SK-N-SH (cell line): ENCODE measurements at places on chromosomes 11 and 22. TPM values are rescaled to one million over a fixed set of nuclear protein-coding genes. Genes with fewer than 3 reads are reported as not detected.

The CTSD gene
- 93.0 and 187 TPM in 2 replicates for polyA plus RNA-seq

The SULT4A1 gene
- 3.9 and 4.1 TPM in 2 replicates for polyA plus RNA-seq

The C11orf16 gene
- polyA plus RNA-seq, result not detected in 2 replicates

The DGCR8 gene
- 23.9 and 26.5 TPM in 2 replicates for polyA plus RNA-seq

The GAL3ST3 gene
- polyA plus RNA-seq, result 1.9 and 3.2 TPM in 2 replicates

The JAM3 gene
- polyA plus RNA-seq, result 34.5 and 56.8 TPM in 2 replicates

The CHEK1 gene
- 12.1 and 14.8 TPM in 2 replicates for polyA plus RNA-seq

The VSTM5 gene
- 0.12 and 0.19 TPM in 2 replicates for polyA plus RNA-seq

The SHISA8 gene
- polyA plus RNA-seq, result not detected in 2 replicates

The ARL2 gene
- 252 and 278 TPM in 2 replicates for polyA plus RNA-seq

The FIBIN gene
- 0.55 and 0.66 TPM in 2 replicates for polyA plus RNA-seq

The CATSPER1 gene
- 1.9 and 2.2 TPM in 2 replicates for polyA plus RNA-seq

The ASPHD2 gene
- 2.1 and 2.2 TPM in 2 replicates for polyA plus RNA-seq

The C11orf91 gene
- 0.10 and 0.15 TPM in 2 replicates for polyA plus RNA-seq

The BDNF gene
- polyA plus RNA-seq, result 21.3 and 24.4 TPM in 2 replicates

The CARD18 gene
- polyA plus RNA-seq, result not detected in 2 replicates

The MYBPC3 gene
- polyA plus RNA-seq, result not detected in 2 replicates

The TBX1 gene
- polyA plus RNA-seq, result not detected in 2 replicates

The P2RY6 gene
- 0.15 and 0.16 TPM in 2 replicates for polyA plus RNA-seq

The MUC15 gene
- polyA plus RNA-seq, result not detected in 2 replicates

The TTC38 gene
- polyA plus RNA-seq, result 24.0 and 25.6 TPM in 2 replicates

The STK33 gene
- 12.3 and 16.6 TPM in 2 replicates for polyA plus RNA-seq

The GAB4 gene
- not detected in 2 replicates for polyA plus RNA-seq
